HFF-Myc (cell line): ENCODE measurements at places on chromosomes 5 and 9.

- no peak for DNase-seq
Measured at GRCh38 chr9:72193478-72193881, 44.2 kb downstream of the GDA start.

- DNase-seq = no peak
Measured at GRCh38 chr9:135249711-135250110, 162.2 kb downstream of the OLFM1 start.

GRCh38 chr9:32431940-32432555 is 47.6 kb downstream of the ACO1 start:
- peak; percentile 22 for DNase-seq

GRCh38 chr5:22473886-22474285 is 379.3 kb downstream of the CDH12 start:
- no peak for DNase-seq

GRCh38 chr5:9624196-9624947 is 5.8 kb downstream of the TAS2R1 start:
- no peak for DNase-seq

- DNase-seq = no peak
Measured at GRCh38 chr9:38071470-38072134, 2.6 kb upstream of the SHB start.

- no peak for DNase-seq
Measured at GRCh38 chr5:157336423-157336744, 70.5 kb downstream of the CYFIP2 start.

DNA sequence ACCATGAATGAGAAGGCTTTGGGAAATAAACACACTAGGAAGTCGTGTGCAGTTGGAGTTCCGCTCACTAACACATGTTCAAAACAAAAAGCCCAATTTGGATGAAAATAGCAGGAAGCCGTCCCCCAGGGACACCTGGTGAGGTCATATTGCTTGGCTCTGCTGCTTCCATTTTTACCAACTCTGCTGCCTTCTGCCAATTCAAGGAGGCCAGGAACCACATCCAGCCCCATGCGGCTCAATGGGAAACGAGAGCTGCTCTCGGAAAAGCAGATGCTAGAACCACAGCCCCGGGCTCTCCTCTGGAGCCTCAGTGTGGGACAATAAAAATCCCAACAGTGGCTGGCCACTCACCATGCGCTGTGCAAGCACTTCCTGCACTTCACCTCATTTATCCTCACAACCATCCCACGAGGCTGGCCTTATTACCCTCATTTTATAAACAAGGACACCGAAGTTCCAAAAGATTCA is 13.4 kb downstream of the ADAM19 start:
- DNase-seq = no peak

- DNase-seq = no peak
Measured at GRCh38 chr9:34486572-34486971, 28.0 kb downstream of the DNAI1 start.
